T-helper 22 cell (primary cell): ENCODE measurements at places on chromosomes 16 and 17.

- no peak for DNase-seq
Observed at GRCh38 chr16:57764341-57765159, 29.0 kb downstream of the KATNB1 start.

GRCh38 chr17:31548709-31549108, 157.2 kb downstream of the RAB11FIP4 start:
- no peak for DNase-seq

DNA sequence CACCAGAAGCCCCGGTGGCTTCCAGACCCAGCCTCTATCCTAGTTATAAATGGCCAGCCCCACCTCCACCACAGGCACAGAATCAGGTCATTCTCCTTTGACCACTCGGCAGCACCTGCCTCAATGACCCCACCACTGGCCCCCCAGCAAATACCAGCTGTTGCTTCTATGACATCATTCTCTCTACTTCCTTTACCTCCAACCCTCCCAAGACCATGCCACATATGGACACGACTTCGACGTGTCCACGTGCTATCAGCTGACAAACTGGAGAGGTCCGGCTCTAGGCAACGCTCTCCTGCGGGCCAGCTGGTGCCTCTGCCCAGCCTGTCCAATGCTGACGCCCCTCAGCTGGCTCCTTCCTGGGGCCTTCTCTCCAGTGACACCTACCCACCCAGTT, 5.9 kb downstream of the ALYREF start:
- DNase-seq = no peak

DNA sequence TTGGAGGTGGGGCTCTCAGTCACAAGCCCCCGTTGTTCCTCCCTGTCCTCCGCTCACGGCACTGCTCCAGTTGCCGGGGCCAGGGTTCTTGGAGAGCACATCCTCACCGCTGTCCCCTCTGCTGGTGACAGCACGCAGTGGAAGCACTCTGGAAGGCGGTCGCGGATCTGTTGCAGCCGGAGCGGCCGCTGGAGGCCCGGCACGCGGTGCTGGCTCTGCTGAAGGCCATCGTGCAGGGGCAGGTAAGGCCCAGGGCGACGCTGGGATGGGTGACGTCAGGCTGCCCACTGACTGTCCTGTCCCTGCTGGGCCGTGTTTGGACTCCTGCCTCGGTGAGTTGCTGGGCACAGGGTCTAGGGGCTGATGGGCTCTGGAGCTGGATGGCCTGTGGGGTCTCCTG, 5.4 kb downstream of the TSC2 start:
- no peak for DNase-seq

DNA sequence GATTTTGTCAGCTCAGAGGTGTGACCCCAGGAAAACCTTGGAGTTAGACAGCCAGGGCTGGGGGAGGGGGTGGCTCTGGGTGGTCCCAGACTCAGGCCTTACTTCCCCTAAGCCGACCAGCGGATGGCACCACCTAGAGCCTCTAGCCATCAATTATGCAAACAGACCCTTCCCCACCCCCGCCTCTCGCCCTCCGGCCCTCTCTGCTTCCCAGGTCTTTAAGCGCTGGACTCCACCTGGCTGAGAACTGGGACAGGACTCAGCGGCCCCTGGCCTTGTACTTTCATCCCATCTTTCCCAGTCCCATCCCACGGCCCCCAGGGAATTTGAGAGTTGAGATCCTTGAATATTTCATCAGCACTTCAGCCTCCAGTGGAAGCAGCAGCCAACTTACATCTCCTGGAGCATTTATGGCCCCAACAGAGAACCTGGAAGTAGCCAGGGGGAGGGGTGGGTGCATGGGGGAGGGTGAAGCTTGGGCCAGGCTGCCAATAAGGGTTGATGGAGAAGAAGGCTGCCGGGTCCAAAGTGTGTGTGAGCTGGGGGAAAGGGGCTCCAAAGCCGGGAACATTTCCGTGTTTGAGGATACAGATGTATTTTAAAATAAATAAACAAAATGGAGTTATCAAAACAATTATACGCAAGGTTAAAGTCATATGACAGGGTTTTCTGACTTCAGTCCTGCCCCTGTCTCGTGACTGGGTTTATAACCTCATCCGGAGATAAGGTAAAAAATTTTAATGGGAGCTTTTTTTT, 7.5 kb upstream of the JUP start:
- no peak for DNase-seq

- no peak for DNase-seq
Observed at GRCh38 chr16:3655396-3656159, 1.1 kb downstream of the DNASE1 start.

DNA sequence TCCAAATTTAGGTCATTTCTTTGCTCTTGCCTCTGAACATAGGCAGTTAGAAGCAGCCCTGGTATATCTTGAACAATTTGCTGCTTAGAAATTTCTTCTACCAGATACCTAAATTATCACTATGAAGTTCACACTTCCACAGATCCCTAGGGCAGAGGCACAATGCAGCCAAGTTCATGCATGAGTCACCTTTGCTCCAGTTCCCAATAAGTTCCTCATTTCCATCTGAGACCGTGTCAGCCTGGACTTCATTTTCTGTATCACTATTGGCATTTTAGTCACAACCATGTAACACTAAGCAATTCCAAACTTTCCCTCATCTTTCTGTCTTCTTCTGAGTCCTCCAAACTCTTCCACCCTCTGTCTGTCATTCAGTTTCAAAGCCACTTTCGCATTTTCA, 45.0 kb downstream of the KCNJ16 start:
- no peak for DNase-seq

GRCh38 chr17:50571681-50572080, 11.2 kb downstream of the CACNA1G start:
- DNase-seq = no peak

- DNase-seq = no peak
Observed at GRCh38 chr16:2487903-2488531, 13.1 kb downstream of the TBC1D24 start.

DNA sequence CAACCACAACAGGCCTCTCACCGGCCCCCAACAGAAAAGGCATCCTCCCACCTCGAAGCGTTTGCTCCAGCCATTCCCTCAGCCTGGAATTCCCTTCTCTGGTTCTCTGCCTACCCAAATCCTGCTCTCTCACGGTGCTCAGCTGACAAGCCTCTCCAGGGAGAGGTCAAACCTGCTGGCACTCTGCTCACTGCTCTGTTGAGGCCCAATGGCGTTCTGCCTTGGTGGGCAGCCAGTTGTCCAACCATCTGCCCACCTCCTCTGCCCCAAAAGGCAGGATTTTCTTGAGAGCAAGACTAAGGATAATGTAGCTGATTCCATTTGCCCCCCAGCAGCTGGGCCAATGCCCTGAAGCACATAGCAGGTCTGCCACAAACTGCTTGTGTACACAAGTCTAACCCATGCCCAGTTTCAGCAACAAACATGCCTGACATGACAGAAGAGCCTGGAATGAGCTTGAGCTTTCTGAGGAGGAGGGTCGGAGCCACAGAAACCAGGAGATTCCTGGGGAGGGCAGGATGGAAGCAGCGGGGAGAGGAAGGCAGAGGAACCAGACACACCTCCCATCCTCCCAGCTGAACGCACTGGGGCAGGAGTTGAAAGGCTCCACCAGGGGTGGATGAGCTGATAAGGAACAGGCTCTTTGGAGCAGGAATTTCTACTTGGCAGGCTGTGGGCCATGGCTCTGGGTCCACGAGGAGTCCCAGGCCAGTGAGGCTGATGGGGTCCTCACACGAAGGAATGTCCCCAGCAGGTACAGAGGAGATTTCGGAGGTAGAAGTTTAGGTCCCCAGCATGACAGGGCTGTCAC, 23.9 kb downstream of the ARHGAP27 start:
- no peak for DNase-seq

DNA sequence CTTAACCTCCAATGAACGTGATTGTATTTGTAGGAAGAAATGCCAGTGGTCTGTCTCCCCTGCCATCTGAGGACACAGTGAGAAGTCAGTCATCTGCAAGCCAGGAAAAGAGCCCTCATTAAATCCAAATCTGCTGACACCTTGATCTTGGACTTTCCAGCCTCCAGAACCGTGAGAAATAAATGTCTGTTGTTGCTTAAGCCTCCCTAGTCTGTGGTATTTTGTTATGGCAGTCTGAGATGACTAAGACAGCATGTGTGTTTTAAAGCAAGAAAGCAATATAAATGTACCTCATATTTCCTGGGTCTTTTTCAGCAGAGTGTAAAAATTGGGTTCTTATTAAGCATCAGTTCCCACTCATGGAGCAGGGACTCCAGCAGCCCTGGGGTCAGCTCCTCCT, 177.9 kb upstream of the NLRP1 start:
- DNase-seq = no peak

DNA sequence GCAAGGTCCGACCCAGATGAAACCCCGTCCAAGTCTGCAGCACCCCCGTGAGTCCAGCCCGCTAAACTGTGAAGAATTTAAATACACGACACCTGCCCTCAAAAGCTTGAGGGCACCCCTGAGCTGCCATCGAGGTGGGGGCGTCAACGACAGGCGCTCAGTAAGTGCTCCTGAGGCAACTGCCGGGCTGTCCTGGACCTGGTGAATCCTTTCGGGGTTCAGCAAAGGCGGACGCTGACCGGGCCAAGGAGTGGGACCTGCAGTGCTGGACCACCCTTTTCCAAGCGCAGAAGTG, 512 bp upstream of the ENDOV start:
- no peak for DNase-seq

GRCh38 chr16:2088759-2089358, 41.1 kb downstream of the TSC2 start:
- DNase-seq = no peak

DNA sequence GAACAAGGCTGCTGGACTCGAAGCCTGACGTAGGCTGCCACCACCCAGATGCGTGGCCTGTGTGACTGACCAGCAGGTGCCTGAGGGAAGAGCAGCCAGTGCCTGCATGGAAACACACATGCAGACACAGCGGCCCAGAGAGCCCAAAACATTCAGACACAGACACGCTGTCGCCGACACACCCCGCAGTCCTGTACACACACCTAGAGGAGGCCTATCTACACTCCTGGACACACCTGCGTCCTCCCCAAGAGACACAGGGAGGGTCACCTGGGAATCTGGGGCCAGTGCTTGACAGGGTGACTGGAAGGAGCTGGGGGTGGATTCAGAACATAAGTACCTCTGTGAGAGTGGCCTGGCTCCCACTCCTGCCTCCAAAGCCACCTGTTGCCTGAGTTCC, 6.1 kb upstream of the TSPOAP1 start:
- no peak for DNase-seq

GRCh38 chr17:42698736-42699414, 16.5 kb downstream of the CNTNAP1 start:
- DNase-seq = no peak

- DNase-seq = no peak
Observed at GRCh38 chr16:50641818-50642187, 39.3 kb downstream of the SNX20 start.

DNA sequence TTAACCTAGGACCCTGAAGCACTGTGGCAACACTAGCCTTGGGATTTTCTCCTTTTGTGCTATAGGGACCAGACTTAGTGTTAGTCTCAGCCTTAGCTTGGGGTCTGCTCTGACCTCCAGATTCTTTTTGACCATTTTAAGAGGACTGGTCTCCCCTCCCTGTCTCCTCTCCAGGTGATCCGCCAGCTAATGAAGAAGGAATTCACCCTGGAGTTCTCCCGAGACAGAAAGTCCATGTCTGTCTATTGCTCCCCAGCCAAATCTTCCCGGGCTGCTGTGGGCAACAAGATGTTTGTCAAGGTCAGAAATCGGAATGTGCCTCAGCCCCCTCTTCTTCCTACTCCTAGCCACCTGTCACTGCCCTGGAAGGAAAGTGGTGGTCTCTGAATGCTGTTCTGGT, 19.5 kb downstream of the ATP2A1 start:
- DNase-seq = no peak

DNA sequence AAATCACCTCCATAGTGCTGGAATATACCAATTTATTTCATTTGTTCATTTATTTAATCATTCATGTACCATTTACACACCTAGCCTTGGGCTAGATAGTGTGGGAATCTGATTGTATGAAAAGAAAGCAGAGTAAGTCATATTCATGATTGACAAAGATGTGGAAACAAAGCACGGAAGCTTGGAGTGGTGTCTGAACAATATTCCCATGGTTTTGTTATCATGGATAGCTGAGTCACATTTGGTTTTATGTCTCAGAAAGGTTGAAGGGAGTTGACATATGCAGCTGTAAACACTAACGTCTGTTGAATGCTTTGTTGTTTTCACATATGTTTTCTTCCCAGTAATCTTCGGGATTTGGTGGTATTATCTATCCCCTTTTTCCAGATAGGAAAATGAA, 76.6 kb downstream of the MAP2K4 start:
- DNase-seq = no peak

DNA sequence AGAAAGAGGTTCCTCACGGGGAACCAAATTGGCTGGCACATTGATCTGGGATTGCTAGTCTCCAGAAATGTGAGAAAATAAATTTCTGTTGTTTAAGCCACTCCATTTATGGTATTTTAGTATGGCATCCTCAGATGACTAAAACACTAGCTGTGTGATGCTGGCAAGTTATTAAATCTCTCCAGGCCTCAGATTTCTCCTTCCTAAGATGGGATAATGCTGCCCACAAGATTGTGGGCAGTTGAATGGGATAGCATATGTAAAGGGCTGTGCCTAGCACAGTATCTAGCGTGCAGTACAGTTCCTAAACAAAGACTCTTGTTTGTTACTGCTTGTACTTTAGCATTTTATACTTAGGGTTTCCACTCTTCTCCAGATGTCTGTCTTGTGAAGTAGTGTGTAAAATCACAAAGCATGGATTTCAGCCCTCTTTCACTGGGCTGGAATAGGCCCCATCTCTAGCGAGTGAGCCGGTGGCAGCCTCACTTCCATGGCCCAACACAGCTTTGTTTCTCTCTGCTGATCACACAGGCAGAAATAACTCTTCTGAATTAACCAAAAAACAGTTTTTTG, 38.2 kb upstream of the PHAF1 start:
- no peak for DNase-seq

GRCh38 chr17:8935191-8935590, 30.3 kb downstream of the PIK3R5 start:
- DNase-seq = peak; percentile 62

GRCh38 chr16:12837291-12837690, 33.6 kb upstream of the CPPED1 start:
- no peak for DNase-seq

DNA sequence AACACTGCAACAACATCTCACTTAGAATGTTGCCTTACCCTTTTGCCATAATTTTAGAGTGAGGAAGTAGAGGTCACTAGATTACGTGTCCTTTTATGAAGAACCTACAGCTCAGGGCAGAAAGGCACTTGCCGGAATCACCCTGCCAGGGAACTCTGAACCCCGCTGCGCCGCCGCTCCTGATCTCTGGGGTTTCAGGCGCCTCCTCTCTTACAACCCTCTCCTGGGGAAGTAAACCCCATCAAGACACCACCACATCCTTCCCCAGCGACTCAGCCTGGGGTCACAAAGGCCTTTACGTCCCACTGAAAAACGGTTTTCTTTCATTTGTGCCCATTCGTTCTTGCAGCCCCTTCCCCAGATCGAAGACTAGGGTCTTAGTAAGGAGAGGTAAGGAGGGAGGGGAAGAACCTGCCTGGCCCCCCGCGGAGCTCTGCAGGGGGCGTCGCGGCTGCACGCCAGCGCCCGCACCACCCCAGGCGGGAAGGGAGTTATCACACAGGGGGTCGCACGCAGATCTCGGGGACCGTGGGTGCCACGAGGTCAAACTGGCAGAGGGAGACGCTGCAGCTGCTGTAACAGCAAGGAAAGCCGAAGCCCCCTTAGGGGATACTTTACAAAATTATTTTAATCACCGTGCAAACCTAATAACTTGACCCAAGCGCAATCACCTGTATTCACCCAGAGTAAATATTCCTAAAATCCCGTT, 1.0 kb upstream of the HLF start:
- no peak for DNase-seq
